GM23248 (cell line): ENCODE measurements at places on chromosomes 16 and 17. TPM values are rescaled to one million over a fixed set of nuclear protein-coding genes. Genes with fewer than 3 reads are reported as not detected.

Gene TEX19
- not detected in 2 replicates for polyA plus RNA-seq

Gene TSNAXIP1
- polyA plus RNA-seq = 0.79 and 1.2 TPM in 2 replicates

Gene ERBB2
- polyA plus RNA-seq = 28.5 and 30.3 TPM in 2 replicates

Gene TBC1D3G
- polyA plus RNA-seq = not detected in 2 replicates

Gene CHST4
- polyA plus RNA-seq = not detected in 2 replicates

Gene CMTM2
- not detected in 2 replicates for polyA plus RNA-seq

Gene CD300H
- not detected in 2 replicates for polyA plus RNA-seq

Gene ZFP90
- 11.9 and 15.6 TPM in 2 replicates for polyA plus RNA-seq

Gene ADAMTS18
- not detected in 2 replicates for polyA plus RNA-seq

Gene CDIPT
- 126 and 128 TPM in 2 replicates for polyA plus RNA-seq

Gene CEMP1
- polyA plus RNA-seq = 2.9 and 4.4 TPM in 2 replicates

Gene TP53TG3D
- polyA plus RNA-seq = not detected in 2 replicates

Gene ABI3
- 0.37 TPM in 1 of 2 replicates, not detected in the other for polyA plus RNA-seq

Gene HGS
- 106 and 110 TPM in 2 replicates for polyA plus RNA-seq

Gene SLC22A31
- polyA plus RNA-seq = not detected in 2 replicates

Gene CLEC18C
- not detected in 2 replicates for polyA plus RNA-seq

Gene PDXDC1
- 57.8 and 61.1 TPM in 2 replicates for polyA plus RNA-seq

Gene SBK1
- not detected in 2 replicates for polyA plus RNA-seq

Gene PPP1R1B
- not detected in 2 replicates for polyA plus RNA-seq

Gene SLC4A1
- polyA plus RNA-seq = not detected in 2 replicates

Gene LITAFD
- polyA plus RNA-seq = not detected in 2 replicates

Gene CSH2
- polyA plus RNA-seq = not detected in 2 replicates

Gene PLSCR3
- 136 and 153 TPM in 2 replicates for polyA plus RNA-seq

Gene FSCN2
- 0.23 and 0.48 TPM in 2 replicates for polyA plus RNA-seq

Gene OR1F1
- polyA plus RNA-seq = not detected in 2 replicates

Gene KRTAP1-5
- polyA plus RNA-seq = 127 and 134 TPM in 2 replicates

Gene SLC9A5
- 2.5 and 2.6 TPM in 2 replicates for polyA plus RNA-seq

Gene MOSMO
- 2.3 and 2.7 TPM in 2 replicates for polyA plus RNA-seq

Gene SAMD14
- 1.3 TPM in 2 replicates for polyA plus RNA-seq

Gene PITPNC1
- polyA plus RNA-seq = 7.3 and 7.4 TPM in 2 replicates

Gene SETD1A
- 4.0 and 5.9 TPM in 2 replicates for polyA plus RNA-seq

Gene TP53TG3F
- not detected in 2 replicates for polyA plus RNA-seq

Gene CLEC10A
- polyA plus RNA-seq = not detected in 2 replicates

Gene PERCC1
- polyA plus RNA-seq = not detected in 2 replicates

Gene KRTAP2-2
- polyA plus RNA-seq = 0.51 and 0.74 TPM in 2 replicates

Gene IRF8
- 0.31 and 0.58 TPM in 2 replicates for polyA plus RNA-seq

Gene ADORA2B
- polyA plus RNA-seq = 10.3 and 13.1 TPM in 2 replicates

Gene GFAP
- 0.49 and 0.52 TPM in 2 replicates for polyA plus RNA-seq

Gene EVI2A
- 0.40 and 0.62 TPM in 2 replicates for polyA plus RNA-seq

Gene CARD14
- 0.05 and 0.06 TPM in 2 replicates for polyA plus RNA-seq

Gene CA5A
- polyA plus RNA-seq = not detected in 2 replicates

Gene GJC1
- 13.6 and 15.2 TPM in 2 replicates for polyA plus RNA-seq

Gene FNDC8
- not detected in 2 replicates for polyA plus RNA-seq
